HuH-7.5 (cell line): ENCODE measurements at places on chromosomes 13 and 19.

- no peak for DNase-seq
Observed at GRCh38 chr13:48165063-48165462, 67.9 kb upstream of the ITM2B start.

GRCh38 chr13:62837895-62838294 is 1422.2 kb upstream of the PCDH20 start:
- DNase-seq = no peak

DNA sequence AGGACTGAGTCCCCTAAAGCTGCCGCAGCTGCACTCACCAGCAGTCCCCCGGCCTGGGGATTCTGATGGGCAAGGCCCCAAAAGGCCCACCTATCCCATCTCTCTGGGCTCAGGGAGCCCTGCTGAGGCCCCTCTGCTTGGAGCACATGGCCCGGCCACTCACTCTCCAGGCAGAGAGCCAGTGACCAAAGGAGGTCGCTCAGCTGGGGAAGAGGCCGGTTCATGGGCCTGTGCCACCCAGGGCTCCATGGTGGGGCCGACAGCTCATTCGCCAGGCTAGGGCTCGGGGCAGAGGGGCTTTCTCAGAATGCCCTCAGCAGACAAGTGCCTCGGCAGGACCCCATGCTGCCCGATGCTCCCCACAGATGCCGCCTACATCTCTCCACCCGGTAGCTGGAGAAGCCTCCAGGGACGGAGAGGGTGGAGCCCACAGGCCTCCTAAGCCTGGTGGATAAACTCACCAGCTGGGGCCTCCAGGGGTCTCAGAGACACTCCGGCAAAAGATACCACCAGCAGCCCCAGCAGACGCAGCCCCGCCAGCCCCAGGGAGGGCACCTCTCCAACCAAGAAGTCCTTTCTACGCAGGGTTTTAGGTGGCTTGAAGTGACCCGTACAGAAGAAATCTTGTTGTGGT is 54.4 kb downstream of the MLLT1 start:
- no peak for DNase-seq

GRCh38 chr13:41427666-41428065 is 29.7 kb upstream of the RGCC start:
- no peak for DNase-seq

DNA sequence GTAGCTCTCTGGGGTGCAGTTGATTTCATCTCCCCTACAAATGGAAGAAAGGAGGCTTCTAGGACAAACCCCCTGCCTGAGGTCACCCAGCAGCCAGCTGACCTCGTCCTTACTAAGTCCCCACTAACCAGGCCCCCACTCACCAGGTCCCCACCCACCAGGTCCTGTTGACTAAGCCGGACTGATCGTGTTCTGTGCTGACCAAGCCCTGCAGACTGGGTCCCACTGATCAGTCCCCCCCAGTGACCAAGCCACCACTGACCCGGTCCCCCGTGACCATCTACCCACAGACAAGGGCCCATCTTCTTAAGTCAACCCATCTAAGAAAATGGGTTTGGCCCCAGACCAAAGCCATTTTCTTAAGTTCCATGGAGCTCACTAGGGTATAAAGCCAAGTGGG is 36.8 kb upstream of the TPM4 start:
- DNase-seq = no peak
